ENCODE measurements at places on chromosomes 6 and 20.

DNA sequence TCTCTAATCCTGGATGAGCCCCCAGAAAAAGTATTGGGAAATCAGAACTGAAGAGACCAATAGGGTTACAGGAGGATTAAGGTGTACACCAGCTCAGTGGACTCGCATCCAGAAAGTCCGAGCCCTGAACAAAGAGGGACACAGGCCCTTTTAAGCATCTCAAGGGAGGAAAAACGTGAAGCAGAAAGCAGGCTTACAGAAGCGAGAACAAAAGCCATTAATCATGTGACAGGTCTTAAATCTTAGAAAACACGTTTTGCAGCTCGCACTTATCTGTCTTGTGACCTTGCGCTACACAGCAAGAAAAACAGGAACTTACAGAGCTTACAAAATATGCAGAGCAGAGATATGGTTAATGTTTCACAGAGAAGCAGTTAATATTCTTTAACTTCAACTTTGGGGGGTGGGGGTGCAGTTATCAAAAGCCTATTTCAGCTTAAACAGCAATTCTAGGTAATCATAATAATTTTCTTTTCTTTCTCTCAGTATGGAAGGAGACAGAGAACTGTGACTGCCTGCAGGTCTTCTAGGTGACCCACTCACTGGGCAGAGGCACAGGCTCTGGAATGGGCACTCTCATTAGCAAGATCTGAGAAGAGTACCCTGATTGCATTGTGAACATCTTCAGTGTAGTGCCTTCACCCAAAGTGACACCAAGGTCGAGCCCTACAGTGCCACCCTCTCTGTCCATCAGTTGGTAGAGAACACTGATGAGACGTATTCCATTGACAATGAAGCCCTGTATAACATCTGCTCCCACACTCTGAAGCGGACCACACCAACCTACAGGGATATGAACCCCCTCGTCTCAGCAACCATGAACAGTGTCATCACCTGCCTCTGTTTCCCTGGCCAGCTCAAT is 65.0 kb upstream of the MOCS1 start:
- no peak for DNase-seq

DNA sequence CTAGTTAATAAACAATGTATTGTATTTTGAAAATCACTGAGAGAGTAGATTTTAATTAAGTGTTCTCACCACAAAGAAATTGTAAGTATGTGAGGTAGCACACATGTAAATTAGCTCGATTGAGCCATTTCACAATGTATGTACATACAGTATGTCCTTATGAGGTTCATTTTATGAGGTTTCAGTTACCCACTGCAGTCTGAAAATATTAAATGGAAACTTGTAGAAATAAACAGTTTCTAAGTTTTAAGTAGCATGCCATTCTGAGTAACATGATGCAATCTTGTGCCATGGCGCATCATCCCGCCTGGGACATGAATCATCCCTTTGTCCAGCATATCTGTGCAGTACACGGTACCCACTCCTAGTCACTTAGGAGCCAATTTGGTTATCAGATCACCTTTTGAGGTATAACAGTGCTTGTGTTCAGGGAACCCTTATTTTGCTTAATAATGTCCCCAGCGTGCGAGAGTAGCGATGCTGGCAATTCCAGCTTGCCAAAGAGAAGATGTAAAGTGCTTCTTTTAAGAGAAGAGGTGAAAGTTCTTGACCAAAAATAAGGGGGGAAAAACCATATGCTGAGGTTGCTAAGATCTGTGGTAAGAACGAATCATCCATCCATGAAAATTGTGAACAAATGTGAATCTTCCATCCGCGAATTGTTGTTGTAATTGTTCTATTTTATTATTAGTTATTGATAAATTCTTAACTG is 64.7 kb downstream of the KCNS1 start:
- no peak for DNase-seq

DNA sequence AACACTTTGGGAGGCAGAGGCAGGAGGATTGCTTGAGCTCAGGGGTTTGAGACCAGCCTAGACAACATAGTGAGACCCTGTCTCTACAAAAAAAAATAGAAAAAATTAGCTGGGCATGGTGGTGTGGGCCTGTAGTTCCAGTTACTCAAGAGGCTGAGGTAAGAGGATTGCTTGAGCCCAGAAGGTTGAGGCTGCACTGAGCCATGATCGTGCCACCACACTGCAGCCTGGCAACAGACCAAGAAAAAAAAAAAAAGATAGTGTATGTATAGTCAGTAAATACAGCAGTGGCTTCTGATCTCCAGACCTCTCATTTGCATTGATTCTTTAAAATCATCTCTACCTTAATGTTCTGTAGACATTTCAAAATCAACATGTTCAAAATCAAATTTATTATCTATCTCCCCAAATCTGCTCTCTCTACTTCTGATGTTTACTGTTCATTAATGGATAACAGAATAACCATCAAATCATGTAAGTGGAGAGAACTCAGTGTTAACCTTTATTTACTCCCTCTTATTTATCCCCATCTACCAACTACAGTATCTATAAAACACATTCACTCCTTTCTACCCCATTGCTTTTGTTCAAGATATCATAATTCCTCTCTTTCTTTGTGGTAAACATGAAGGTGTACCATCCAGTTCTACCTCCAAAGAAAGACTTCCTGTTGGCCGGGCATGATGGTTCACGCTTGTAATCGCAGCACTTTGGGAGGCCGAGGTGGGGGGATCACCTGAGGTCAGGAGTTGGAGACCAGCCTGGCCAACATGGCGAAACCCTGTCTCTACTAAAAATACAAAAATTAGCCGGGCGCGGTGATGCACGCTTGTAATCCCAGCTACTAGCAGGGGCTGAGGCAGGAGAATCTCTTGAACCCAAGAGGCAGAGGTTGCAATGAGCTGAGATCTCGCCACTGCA is 7.7 kb downstream of the PROCR start:
- no peak for DNase-seq

GRCh38 chr6:151478670-151479069 is 15.1 kb upstream of the CCDC170 start:
- no peak for DNase-seq

GRCh38 chr6:21874372-21874771 is 280.8 kb downstream of the SOX4 start:
- no peak for DNase-seq

DNA sequence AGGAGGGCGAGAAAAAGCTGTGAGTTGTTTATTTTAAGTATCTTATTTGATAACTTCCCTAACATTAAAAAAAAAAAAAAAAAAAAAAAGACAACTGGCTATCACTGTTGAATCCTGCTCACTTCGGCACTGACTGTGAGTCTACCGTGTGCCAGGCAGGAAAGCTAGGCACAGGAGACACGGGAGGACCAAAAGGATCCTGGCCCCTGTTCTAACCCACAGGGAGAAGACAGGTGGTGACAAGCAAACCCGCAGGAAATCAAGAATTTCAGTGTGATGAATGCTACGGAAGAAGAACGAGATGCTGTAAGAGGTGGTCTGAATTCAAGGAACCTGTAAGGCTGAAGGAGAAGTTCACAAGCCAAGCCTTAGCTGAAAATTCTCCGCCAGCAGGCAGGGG is 94.7 kb upstream of the NFATC2 start:
- no peak for DNase-seq

DNA sequence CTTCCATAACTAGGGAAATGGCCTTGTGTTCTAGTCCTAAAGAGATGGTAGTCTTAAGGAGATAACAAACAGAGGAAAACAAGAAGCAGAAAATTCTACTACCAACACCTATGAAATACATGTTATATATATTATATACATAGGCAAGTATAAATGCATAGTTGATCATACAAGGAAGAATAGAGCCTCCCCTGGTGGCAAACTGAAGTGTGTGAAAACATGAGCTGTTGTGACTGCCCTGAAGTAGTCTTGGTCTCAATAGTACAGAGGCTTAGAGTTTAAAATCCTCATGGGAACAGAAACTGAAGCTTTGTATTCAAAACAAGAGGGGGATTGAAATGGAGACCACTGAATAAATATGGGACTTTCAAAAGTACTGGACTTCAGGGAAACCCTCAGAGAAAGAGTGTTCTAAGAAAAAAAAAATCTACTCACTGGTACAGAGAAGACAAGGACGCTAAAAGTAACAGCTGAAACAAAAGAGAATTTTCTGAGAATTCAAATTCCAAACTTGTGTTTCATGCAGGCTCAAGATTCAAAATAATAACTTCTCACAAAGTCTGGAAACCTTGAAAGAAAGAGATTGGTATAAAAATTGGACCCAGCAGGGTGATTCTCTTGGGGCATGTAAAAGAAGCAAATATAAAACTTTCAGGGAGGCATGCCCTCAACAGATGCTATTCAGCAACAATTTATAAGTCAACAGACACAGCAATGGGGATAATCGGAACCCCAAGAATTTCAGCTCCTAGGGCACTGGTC is 59.7 kb upstream of the SAMD3 start:
- no peak for DNase-seq

DNA sequence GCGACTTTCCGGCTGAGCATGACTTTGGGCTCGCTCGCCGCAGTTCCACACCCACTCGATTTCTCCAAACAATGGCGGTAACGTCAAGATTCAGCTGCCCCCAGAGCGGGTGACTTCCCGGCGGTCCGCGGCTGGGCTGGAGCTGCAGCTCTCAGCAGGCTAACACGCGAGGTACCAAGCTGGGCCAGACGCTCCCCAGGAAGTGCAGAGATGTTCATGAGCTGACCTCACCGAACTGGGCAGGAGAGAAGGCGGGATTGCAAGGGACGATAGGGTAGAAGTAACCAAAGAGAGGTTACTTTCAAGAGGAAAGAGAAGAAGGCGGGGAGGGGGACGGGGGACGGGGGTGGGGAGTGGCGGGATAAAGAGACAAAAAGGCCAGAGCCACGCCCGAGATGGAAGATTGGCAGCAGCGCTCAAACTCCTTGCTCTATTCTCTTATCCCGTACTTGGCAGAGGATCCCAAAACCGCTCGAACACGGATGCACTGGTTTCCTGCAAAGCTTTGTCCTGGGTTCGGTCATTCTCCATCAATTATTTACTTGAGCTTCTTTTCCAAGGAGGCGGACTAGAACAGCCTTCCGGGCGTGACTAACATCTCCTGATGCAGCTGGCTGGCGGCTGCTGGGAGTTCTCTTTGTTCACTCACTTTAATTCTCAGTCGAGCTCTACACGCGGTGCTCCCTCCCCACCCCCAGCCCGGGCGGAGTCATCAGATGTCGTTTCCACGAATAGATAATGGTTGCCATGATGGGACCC is at the start of gene MTCL3:
Gene MTCL3, minus strand, starts transcription at position 626 of the 759 bp plus-strand sequence.
- no peak for DNase-seq

DNA sequence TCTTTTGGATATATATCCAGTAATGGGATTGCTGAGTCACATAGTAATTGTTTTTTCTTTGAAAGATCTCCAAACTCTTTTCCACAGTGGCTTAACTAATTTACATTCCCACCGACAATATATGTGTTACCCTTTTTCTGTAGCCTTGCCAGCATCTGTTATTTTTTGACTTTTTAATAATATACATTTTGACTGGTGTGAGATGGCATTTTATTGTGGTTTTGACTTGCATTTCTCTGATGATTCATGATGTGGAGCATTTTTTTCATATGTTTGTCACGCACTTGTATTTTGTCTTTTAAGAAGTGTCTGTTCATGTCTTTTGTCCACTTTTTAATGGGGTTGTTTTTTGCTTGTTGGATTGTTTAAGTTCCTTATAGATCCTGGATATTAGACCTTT is 58.9 kb upstream of the OPRM1 start:
- DNase-seq: no peak

DNA sequence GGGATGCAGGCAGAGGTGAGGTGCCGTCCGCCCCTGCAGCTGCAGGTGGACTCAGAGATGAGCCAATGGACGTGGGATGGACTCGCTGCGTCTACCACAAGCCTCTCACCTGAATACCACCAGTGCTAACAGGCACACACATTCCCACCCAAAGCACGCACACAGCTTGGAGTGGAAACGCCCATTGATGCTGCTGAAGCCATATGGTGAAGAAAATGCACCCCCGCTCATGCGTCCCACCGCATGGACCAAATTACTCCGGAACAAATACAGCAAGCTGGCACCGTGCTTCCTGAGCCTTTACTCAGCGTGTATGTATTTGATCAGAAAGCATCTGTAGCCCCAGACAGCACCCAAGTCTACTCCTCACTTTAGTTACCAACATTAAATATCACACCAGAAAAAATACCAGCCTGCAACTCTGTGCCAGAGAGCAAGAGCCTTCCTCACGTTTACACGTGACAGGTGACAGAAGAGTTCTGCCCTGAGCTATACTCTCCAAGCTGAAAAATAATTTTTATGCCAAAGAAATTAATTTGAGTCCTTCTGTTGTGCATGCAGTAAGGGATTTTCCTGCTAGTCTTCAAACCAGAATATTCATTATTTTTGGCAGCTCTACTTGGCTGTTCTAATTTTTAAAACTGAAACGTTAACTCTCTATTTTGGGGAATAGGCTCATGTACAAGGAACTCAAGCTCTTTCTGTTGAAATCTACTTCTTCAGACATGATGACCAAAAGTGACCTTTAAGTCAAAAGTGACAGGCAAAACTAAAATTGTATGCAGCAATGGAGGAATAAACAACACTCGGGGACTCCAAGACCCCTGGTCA is 58.2 kb upstream of the SYNDIG1 start:
- DNase-seq: no peak

GRCh38 chr6:14110001-14110818 is 7.4 kb upstream of the CD83 start:
- DNase-seq: no peak

- no peak for DNase-seq
Observed at GRCh38 chr6:154514481-154514880, 4.0 kb upstream of the CNKSR3 start.

DNA sequence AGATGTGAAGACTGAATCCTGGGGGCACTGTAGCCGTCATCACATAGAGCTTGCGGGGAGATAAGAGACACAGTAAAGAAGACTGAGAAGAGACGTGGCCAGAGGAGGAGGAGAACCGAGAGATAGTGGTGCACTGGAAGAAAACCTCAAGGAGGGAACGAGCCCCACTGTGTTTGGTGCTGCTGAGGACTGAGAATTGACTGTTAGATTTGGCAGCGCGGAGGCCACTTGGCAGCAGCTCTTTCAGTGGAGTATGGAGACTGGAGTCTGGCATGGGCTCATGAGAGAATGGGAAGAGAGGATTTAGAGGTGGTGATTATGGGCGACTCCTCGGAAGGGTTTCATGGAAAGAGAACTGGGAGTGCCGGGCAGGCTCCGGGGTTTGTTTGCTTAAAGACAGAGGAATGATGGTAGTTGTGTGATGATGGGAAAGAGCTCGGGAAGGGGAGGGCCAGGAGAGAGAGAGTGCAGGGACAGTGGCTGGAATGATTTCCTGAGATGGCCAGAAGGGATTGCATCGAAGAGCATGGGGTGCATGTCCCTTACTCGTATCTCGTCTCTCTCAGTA is 18.0 kb downstream of the CDYL start:
- no peak for DNase-seq
